ENCODE measurements at places on chromosomes 4 and X.

DNA sequence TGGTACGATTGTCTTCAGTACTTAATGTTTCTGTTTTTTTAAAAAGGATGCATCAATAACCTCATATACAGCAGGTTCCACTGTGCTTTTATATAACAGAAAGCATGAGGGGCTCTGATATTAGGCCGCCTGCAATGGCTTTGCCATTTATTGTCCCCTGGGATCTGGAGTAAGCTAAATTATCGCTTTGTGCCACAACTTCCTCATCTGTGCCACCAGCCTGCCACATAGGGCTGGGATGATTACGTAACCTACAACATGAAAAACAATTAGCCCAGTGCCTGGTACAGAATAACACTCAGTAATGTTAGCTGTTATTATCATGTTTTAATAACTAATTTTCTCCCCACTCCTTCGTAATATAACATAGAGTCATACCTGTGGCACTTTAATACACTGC lies 65.5 kb upstream of the TRIM2 start:
- no peak for ATAC-seq

GRCh38 chr4:48985976-48986653 lies at the start of gene CWH43:
Gene CWH43, plus strand, starts transcription at chr4:48986275. Its CDS starts 155 bp downstream, at chr4:48986430.
- no peak for ATAC-seq

- ATAC-seq, result no peak
These were observed 121.5 kb downstream of the RAPGEF2 start for GRCh38 chr4:159224408-159224807.

- no peak for ATAC-seq
These were observed 97.9 kb downstream of the NEUROG2 start for GRCh38 chr4:112418092-112418491.

DNA sequence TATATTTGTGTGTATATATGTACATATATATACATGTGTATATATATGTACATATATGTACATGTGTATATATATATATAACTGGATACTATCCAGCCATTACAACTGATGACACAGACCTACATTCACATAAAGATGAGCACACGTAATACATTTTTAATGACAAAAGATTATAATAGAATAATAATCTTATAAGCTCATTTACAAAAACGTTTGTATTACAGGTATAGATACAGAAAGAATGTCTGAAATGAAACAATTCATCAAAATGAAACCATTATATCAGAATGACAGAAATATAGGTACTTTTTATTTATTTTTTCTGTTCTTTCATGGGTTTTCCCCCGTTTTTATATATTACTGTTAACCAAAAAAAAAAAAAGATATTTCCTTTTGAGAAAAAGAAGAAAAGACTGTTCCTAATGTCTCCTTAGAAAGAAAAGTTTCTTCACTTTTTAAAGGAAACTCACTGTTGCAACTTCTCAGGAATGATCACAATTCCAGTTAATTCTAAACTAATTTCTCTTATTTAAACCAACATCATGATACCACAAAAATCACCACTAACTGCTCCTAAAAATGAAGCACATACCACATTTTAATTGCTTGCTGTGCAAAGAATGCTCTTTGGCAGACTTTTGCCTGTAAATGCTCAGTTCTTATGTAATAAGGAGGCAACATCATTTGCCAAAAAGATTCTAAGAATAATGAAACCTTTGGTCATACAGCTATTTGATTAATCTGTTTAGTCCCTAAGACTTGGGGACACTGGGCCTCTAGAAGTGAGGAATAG lies 18.9 kb downstream of the LEF1 start:
- peak; percentile 51 for ATAC-seq

GRCh38 chr4:137283737-137284136 lies 248.6 kb downstream of the PCDH18 start:
- ATAC-seq, result no peak

- no peak for ATAC-seq
These were observed 197.6 kb downstream of the ANTXR2 start for GRCh38 chr4:79875344-79875899.

DNA sequence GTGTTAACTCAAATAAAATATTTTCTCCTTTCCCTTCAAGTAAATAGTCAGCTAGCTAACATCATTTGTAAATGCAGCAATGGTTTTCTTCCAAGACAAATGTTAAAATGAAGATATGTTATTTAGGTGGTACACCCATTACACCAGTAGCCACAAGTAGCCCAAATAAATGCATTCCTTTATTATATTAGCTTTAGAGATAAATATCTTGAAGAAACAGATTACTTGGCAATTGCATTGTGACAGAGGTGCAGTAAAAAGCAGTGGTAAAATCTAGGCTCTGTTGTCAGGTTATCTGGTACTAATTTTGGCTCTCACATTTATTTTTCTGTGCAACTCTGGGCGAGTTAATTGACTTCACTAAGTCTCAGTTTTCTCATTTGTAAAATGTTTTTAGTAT lies 193.0 kb downstream of the NAA11 start:
- no peak for ATAC-seq

GRCh38 chr4:127667772-127668171 lies 35.0 kb downstream of the INTU start:
- no peak for ATAC-seq

Data from activated CD4-positive, CD25-positive, alpha-beta regulatory T cell treated with anti-CD3 and anti-CD28 coated beads, Interleukin-2, amount 50 U/mL, for 24 hours (primary cell).